ENCODE measurements at places on chromosomes 3 and 15.

DNA sequence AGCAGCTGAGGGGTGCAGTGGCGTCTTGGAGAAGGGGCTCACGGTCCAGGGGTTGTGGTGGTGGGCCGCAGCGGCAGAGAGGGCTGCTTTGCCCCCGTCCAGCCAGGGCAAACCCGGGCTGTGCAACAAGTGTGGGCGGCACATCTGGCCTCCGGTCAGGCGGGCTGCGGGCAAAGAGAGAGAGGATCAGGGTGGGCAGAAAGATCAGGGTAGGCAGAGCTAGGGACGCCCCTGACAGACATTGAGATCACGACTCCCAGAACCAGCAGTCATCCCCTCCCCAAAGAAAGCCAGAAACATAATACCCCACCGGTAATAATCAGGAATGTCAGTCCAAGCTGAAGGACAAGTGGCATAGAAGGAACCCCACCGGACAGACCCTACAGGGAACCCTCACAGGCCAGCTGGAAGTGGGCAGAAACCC is 6.8 kb downstream of the GATA2 start:
- DNase-seq = no peak

- no peak for DNase-seq
Observed at GRCh38 chr3:150254309-150254708, 153.8 kb upstream of the TSC22D2 start.

GRCh38 chr3:63762180-63762579 is 56.9 kb upstream of the C3orf49 start:
- no peak for DNase-seq

GRCh38 chr3:187739094-187739560 is 6.1 kb downstream of the BCL6 start:
- DNase-seq = no peak

- DNase-seq = no peak
Observed at GRCh38 chr3:125245521-125245920, 33.0 kb upstream of the SLC12A8 start.

DNA sequence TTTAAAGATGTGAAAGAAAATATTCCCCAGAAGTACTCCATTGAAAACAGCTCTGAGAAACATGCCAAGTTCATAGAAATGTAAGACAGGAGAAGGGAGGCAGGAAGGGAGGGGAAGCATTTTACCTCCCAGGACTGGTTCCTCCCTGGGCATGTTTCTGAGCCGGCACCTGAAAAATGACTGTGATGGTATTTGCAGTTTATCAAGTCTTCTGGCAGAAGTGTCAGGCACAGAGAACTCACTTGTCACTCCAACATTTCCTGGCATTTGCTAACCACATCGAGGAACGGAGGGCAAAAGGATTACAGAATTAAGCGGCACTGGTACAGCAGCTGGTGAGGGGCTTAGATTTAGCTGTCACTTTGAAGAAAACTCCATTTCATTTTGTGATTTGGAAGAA is 1054.0 kb downstream of the TUSC7 start:
- no peak for DNase-seq

DNA sequence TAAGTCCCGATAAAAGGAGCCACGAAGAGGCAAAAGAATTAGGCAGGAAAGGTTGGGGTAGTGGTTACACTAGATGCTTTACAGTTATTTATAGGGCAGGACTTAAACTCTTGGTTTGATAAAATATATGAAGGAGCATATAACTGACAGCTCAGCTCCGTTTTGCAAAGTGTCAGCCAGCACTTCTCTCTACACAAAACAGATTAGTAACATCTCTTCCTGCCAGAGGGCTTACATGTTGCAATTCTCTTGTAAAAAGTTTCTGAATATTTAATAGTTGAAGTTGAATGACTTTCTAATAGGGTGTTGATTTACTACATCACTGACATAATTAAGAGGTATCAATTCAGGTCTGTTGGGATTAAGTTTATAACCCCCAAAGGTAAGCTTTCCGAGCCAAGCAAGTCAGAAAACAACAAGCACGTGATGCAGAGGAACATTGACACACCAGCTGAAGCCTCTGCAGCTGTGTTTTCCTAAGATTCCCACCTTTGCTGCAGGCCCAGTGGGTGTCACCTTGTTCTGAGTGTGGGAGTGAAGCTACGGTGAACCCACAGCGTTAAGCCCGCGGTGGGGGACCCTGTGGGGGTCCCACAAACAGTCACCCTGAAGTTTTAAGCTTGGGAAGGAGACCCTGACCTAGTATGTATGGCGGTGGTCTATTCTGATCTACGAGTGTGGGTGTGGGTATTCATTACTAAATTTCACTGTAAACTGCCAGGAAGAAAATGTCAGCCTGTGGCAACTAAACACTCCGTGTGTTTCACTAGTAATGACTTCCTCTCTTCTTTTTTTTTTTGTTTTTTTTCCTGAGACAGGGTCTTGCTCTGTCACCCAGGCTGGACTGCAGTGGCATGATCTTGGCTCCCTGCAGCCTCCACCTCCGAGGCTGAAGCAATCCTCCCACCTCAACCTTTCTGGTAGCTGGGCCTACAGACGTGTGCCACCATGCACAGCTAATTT is 22.0 kb upstream of the ATP13A3 start:
- DNase-seq = no peak

GRCh38 chr15:77546870-77547269 is 85.8 kb downstream of the LINGO1 start:
- no peak for DNase-seq

- DNase-seq = no peak
Observed at GRCh38 chr3:83895892-83896291, 1062.9 kb upstream of the CADM2 start.

GRCh38 chr3:197171481-197172067 is 126.8 kb downstream of the DLG1 start:
- DNase-seq = no peak

GRCh38 chr15:48515500-48515899 is 130.0 kb downstream of the FBN1 start:
- DNase-seq = no peak

DNA sequence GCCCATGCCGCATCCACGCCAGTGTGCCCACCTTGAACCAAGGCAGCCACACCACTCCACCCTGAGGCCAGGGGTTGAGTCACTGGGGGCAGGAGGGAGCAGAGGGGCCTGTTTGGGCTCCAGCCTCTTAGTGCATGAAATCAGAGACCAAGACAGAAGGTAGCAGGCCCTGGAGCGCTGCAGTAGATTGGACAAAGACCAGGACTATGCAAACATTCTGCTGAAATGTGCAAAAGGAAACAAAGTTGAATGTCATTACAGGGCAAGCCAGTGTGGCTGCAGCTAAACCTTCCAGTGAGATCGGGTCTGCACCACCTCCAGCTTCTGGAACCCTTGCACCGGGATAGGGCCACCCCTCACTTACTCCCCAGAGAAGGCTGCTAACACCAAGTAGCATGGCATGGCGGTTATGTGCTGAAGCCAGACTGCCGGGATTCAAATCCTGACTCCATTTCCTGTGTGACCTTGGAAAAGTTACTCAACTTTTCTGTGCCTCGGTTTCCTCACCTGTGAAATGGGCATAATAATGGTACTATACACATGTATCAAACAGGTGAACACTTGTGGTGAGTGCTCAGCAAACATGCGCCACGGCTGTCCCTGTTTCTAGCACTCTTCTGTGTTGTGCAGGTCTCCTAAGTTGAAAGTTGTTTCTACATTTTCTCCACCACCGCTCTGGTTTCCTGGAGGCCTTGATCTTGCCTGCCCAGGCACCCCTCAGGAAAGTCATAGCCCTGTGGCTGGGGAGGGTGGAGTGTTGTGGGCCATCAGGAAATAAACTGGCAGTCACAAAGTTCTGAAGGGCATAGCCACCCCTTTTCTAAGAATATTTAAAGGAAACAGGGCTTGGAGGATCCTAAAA is 25.0 kb upstream of the GP9 start:
- DNase-seq = no peak

- no peak for DNase-seq
Observed at GRCh38 chr3:149723781-149724180, 28.5 kb downstream of the COMMD2 start.

GRCh38 chr3:115804713-115805119 is 181.4 kb downstream of the GAP43 start:
- no peak for DNase-seq

GRCh38 chr3:128442070-128442469 is 24.6 kb downstream of the DNAJB8 start:
- no peak for DNase-seq

- no peak for DNase-seq
Observed at GRCh38 chr15:57591237-57591821, 375 bp upstream of the MYZAP start.

DNA sequence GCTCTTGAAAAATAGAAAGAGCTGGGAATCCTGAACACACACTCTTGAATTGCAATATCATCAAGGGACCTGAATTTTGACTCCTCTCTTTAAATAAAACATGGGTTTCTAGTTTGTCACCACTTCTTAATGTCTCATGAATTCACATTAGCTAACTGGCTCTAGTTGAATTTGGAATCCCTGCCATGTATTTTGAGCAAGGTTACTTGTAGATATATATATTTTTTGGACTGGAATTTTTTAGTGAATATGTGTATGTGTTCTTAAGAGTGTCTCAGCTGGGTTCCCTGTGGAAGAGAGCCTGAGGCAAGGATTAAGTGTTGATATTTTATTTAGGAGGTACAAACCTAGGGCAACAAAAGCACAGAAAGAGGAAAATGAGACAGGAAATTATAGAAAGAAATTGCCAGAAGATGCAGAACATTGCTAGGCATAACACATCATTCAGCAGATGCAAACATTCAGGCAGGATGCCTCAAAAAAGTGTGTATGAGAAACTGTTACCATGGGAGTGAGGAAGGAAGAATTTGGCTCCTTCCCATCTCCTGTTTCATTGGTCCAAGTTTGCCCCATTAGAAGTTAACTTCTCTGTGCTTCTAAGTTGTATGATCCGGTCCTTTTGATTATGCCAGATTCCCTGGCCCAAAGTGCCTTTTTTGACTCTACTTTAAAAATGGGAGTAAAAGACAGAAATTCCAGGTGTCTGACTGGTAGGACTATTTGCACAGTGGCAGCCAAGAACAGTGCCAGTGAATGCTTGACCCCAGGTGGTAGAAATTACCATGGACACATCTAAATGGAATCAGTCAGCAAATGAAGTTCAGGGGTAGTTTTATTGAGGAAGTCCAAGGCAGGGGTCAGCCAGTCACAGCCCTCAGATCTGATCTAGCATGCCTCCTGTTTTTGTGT is 253.7 kb upstream of the TGFBR2 start:
- DNase-seq = no peak

DNA sequence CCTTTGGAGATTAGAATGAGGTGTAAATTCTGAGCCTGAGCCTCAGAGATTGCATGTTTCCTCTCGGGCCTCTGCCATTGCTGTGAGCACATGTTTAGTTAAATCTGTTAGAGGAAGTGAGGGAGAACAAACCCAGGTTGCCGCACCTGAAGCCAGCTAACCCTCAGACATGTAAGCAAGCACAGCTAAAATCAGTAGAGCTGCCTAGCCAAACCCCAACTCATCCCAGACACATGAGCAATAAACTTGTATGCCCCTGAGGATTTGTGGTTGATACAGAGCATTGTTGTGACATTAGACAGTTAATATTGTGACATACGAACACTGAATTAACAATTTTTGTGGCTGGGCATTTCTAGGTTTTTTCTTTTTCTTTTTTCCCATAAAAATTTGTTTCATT is 41.9 kb downstream of the NMD3 start:
- DNase-seq = no peak

DNA sequence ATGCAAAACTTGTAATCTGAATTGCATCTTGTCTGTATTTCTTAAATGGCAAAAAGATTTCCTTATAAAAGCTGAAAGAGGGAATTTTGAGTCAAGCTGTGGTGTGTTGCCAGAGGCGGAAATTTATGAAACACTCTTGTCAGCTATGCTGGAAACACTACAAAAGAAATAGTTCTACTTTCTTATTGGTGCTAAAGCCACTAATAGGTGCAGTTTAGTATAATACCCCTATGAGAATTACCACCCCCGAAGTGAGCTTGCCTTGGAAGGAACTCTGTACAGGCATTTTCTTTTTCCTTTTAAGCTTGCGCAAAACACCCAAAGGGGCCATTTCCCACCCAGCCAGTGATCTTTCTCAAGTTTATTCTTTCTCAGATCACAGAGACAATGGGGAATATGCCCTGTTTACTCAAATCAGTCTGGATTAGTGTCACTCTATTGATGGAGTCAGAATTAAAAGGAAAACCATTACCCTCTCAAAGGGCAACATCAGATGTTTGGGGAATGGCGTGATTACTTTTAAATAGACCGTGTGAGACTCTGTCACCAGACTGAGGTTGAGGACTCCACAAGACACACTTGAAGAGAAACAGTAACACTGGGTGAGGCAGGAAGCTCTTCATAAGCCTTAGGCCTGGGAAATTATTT is 166.0 kb downstream of the TP63 start:
- DNase-seq = no peak
